ENCODE measurements at places on chromosomes 3 and 15.

DNA sequence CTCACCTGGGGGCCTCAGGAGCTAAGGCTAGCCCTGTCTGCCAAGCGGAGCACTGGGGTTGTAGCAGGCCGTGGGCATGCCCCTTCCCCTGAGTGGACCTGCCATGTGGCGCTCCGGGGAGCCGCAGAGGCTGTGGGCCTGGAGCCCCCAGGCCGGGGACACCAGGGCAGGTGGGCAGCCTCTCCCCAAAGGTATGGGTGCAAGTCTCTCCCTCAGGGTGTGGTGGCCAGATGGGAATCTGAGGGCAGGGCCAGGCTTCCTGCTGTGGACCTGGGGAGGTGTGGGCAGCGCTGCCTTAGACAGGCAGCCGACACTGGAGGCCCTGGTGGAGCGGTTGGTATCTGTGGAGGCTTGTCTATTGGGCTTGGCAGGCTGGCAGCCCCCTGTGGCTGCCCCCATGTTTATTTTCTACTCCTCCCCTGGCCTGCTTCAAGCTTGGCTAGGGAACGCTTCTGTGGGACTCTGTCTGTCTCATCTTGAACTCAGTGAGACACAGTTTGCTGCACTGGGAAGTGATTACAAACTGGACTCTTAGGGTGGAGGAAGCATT is 5.9 kb downstream of the ACVR2B start:
- no peak for DNase-seq

- DNase-seq = no peak
Observed at GRCh38 chr15:80266113-80266512, 14.1 kb upstream of the CTXND1 start.

- DNase-seq = no peak
Observed at GRCh38 chr15:42165106-42165505, 8.7 kb upstream of the PLA2G4F start.

- no peak for DNase-seq
Observed at GRCh38 chr3:128236657-128237056, 83.4 kb downstream of the EEFSEC start.

DNA sequence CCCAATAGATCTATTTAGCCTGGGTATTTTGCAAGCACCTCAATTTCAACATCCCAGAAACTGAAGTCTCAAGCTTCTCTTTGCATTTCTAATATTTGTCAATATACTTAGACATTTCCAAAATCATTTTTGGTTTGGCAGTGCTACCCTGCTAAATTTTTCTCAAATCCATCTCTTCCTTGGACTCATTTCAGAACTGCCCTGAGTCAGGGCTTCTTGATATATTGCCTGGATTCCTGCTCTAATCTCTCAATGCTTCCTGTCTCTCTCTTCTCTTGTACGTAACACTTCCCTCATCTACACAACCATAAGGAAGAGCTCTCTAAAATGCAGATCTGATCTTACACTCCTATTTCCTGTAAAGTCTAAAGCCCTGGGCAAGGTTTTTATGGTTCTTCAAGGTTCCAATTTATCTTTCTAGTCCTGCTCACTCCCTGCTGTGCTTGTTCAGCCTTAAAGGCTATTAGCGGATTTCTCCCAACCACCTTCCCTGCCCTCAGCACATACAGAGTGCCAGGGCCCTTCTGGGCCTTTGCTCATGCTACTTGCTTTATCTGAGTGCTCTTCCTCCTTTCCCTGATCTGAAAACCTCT is 53.0 kb upstream of the MME start:
- DNase-seq = no peak

DNA sequence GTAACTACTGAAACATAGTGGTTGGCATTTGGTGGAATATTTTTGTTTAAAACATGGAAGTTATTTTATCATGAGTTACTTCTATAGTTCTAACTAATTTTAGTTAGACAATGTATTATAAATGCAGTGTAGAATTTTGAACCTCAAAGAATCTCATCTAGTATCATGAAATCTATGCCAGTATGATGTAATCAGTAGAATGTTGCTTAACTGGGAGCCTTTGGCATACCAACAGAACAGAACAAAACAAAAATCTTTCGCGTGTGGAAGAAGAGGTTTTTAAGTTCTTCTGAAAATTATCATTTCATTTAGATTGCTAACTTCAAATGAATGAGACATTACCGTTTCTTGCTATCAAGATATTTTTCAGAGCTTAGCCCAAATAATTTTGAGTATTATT is 98.4 kb upstream of the LRRFIP2 start:
- no peak for DNase-seq

DNA sequence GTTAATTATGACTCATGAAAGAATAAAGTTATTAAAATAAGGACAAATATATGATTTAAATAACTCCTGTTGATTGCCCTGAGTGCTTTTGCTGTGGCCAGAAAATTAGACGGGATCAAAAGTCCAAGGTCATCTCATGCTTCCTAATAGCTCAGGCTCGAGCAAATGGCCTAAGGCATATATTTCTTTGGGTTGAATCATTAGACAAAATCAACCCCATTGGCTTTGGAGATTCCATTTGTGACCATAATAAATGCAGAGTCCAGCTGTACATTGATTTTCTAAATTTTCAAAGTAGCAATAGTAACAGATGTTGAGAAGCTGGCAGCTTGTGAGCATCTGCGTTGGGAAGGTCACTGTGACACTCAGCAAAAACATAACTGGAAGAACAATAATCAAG is 464.5 kb upstream of the TGFBR2 start:
- no peak for DNase-seq

DNA sequence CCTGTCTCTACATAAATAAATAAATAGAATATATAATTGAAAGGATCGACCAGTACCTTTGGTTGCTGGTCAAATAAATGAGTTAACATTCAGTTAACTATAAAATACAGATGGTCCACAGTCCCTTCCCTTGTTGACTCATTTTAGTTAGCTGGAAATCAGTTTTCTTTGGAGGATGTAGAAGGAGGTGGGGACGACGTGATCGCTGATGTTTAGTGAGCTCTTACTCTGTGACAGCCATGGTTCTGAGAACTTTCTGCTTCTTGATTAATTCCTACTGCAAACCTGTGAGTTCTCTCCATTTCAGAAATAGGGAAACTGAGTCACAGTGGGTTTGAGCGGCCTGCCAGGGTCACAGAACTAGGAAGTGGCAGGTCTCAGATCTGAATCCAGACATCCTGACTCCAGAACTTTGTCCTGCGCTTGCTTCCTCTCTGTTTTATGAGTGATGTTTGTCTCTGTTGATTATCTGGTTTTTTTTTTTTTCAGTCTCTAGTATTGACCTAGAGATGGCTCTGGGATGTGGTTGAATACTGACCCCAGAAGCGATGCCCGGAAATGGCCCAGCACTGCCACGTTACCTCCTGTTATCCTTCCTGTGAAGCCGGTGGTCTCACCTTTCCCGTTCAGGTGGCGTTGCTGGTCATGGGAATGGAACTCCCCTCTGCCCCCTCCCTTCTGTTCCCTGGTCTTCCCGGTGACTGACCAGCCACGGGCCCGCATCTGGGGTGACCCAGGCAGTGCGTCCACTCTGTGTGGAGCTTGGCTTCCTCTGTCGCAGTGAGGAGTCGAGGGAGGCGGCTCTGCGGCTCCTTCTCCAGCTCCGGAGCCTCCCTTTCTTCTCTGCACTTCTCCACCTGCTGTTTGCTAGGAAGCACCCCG is 18.2 kb downstream of the SYNM start:
- DNase-seq = no peak

DNA sequence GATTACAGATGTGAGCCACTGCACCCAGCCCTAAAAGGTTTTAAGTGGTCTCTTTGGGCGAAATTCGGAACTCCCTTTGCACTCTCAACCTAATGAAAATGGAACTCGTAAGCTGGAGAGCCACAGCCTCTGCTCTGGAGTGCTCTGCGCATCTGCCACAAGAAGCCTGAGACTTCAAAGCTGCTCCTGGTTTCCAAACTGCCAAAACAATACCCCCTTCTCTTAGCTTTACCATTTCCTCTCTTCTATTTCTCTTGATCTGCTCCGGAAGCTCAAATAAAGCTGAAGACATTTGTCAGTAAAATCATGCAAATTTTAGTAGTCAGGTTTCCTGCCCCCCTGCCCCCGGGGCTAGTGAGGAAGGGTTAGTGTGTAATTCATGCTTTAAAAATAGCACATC is 312.7 kb downstream of the MFSD1 start:
- DNase-seq = no peak

- DNase-seq = no peak
Observed at GRCh38 chr3:195401943-195402342, 40.9 kb downstream of the ACAP2 start.

- no peak for DNase-seq
Observed at GRCh38 chr3:48472673-48472922, 26.1 kb downstream of the ATRIP start.

- peak; percentile 75 for DNase-seq
Observed at GRCh38 chr3:49805367-49805782, 2.3 kb downstream of the INKA1 start.

GRCh38 chr3:157475921-157476414 is 27.2 kb downstream of the VEPH1 start:
- DNase-seq = no peak

- no peak for DNase-seq
Observed at GRCh38 chr15:78049691-78050440, 27.6 kb downstream of the TBC1D2B start.

GRCh38 chr3:18122264-18122663 is 302.9 kb downstream of the SATB1 start:
- no peak for DNase-seq

GRCh38 chr3:106514431-106514830 is 645.6 kb upstream of the CBLB start:
- DNase-seq = no peak

- no peak for DNase-seq
Observed at GRCh38 chr15:93428150-93428549, 339.1 kb upstream of the RGMA start.

- peak; percentile 34 for DNase-seq
Observed at GRCh38 chr3:24522146-24522579, 27.5 kb upstream of the THRB start.

DNA sequence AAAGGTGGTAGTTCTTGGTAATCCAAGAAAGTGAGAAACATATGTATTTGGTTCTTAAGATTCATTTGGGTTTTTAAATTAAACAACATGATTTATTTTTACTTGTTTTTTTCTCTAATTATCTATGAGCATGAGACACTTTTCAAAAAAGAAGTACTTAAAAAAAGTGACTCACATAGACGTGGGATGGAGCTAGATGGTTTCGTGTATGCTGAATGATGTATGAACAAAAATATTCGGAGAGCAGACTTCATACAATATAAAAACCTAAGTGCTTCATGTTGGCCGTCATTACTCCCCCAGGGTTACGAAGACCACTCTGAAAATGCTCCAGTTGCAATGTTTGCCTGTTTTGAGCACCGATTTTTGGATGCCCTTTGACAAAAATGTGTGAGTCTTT is 90.9 kb downstream of the RORA start:
- no peak for DNase-seq

All from left kidney (tissue), 8 donors.